Naive thymus-derived CD4-positive, alpha-beta T cell (primary cell): ENCODE measurements at places on chromosomes 11 and 22.

GRCh38 chr11:85589373-85589772 is 37.8 kb downstream of the DLG2 start:
- H3K36me3 ChIP-seq = no peaks in the 10 kb centered on the region
- peaks cover 3% of the 10 kb centered on the region for H3K27me3 ChIP-seq
- no peak overlapping the region for H3K27ac ChIP-seq
- no peak overlapping the region for H3K4me3 ChIP-seq

DNA sequence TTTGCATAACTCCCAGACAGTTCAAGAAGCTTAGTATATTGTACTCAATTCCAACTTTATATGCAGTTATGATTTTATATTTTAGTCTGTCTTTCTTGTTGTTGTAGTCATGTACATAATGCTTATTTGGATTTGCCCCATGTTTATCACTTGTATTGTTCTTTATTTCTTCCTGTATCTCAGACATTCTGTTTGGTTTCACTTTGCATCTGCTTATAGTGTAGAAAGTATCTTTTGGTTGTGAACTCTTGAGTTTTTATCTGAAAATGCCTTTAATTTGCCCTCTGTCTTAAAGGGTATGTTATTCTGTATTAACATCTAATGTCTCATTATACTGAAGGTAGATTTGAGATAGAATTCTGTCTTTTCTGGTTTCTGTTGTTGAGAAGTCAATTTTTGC is 275.4 kb downstream of the DYNC2H1 start:
- no peaks in the 10 kb centered on the region for H3K27me3 ChIP-seq
- H3K4me1 ChIP-seq = no peaks in the 10 kb centered on the region
- no peak overlapping the region for H3K4me3 ChIP-seq
- DNase-seq = no peak

GRCh38 chr11:78304201-78304600 is 113.4 kb downstream of the GAB2 start:
- H3K4me1 ChIP-seq = no peaks in the 10 kb centered on the region
- no peaks in the 10 kb centered on the region for H3K27me3 ChIP-seq
- no peak overlapping the region for H3K4me3 ChIP-seq

GRCh38 chr11:32418836-32419235 is 16.5 kb downstream of the WT1 start:
- no peak overlapping the region for H3K4me3 ChIP-seq
- H3K4me1 ChIP-seq = peaks cover 6% of the 10 kb centered on the region

GRCh38 chr11:102680945-102681344 is 24.6 kb downstream of the MMP27 start:
- no peaks in the 10 kb centered on the region for H3K36me3 ChIP-seq
- no peak for DNase-seq
- H3K4me3 ChIP-seq = no peak overlapping the region

DNA sequence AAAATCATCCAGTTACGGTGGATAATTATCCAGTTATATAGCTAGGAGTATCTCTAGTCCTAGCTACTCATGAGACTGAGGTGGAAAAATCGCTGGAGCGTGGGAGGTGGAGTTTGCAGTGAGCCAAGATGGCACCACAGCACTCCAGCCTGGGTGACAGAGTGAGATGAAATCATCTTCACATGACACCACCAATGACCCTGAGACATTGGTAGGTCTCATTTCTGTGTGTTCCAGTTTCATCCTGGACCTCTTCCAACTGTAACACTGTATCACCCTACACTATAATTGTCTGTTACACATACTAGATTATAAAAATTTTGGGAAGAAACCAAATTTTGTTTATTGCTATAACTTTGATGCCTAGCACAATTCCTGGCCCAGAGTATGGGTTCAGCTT is 446.8 kb downstream of the TMEM135 start:
- no peaks in the 10 kb centered on the region for H3K36me3 ChIP-seq
- no peaks in the 10 kb centered on the region for H3K27me3 ChIP-seq
- H3K4me1 ChIP-seq = no peaks in the 10 kb centered on the region
- H3K27ac ChIP-seq = no peak overlapping the region
- no peak overlapping the region for H3K4me3 ChIP-seq
- no peak for DNase-seq

DNA sequence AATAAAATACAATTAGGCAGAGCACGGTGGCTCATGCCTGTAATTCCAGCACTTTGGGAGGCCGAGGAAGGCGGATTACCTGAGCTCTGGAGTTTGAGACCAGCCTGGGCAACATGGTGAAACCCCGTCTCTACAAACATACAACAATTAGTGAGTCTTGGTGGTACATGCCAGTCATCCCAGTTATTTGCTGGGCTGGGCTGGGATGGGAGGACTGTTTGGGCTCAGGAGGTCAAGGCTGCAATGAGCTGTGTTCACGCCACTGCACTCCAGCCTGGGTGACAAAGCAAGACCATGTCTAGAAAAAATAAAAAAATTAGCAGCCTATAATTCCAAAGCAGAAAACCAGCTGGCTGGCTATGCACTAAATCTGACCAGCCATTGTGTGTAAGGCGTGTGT is 35.1 kb downstream of the APOL3 start:
- H3K36me3 ChIP-seq = no peaks in the 10 kb centered on the region
- no peak overlapping the region for H3K4me3 ChIP-seq
- H3K27ac ChIP-seq = no peak overlapping the region
- no peaks in the 10 kb centered on the region for H3K4me1 ChIP-seq

DNA sequence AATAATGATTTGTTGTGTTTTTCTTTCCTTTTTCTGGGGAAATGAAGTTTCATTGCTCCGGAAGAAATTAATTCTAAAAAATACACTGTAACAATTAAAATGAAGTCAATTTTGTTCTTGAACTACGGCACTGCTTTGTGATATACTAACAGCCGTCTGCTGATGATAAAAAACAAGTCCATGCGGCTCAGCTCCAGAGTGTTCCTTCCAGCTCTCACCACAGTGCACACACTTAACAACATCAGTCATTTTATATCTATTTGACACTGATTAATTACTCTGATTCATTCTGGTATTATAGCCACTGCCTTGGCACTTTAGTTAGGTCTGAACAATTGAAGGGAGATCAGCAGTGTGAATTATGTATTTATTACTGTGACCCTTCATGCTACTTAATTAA is 97.4 kb upstream of the SLC6A5 start:
- H3K4me3 ChIP-seq = no peak overlapping the region
- no peak for DNase-seq
- no peaks in the 10 kb centered on the region for H3K36me3 ChIP-seq
- H3K27me3 ChIP-seq = no peaks in the 10 kb centered on the region
- H3K4me1 ChIP-seq = no peaks in the 10 kb centered on the region
- no peak overlapping the region for H3K27ac ChIP-seq

- no peak overlapping the region for H3K27ac ChIP-seq
- no peaks in the 10 kb centered on the region for H3K27me3 ChIP-seq
- no peak for DNase-seq
- H3K4me3 ChIP-seq = no peak overlapping the region
These were observed 174.7 kb downstream of the TBC1D22A start for GRCh38 chr22:46937185-46937584.

DNA sequence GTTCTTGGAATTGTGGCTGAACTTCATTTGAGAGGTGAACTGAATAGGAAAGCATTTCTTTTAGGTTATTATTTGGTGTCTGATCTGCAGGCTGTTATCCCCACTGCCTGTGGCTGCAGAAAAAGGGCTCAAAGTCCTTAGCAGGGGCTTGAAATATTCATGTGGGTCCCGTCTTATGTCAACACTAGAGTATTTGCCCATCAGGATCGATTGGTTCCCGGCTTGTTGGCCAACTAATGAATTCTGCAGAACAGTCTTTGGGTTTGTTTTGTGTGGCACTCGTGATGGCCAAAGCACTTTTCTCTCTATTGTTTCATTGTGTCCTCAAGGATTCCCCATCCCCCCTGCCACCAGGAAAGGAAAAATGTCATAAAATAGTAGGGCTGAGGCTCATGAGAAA is 211.9 kb downstream of the MYO18B start:
- no peak overlapping the region for H3K27ac ChIP-seq
- H3K36me3 ChIP-seq = no peaks in the 10 kb centered on the region
- DNase-seq = no peak
- no peaks in the 10 kb centered on the region for H3K27me3 ChIP-seq
- H3K4me3 ChIP-seq = no peak overlapping the region

- no peak for DNase-seq
- no peaks in the 10 kb centered on the region for H3K36me3 ChIP-seq
- H3K27me3 ChIP-seq = no peaks in the 10 kb centered on the region
These were observed 25.4 kb downstream of the RTL6 start for GRCh38 chr22:44472598-44472997.

GRCh38 chr22:32809786-32810554 is 8.5 kb downstream of the TIMP3 start:
- no peaks in the 10 kb centered on the region for H3K36me3 ChIP-seq
- no peaks in the 10 kb centered on the region for H3K27me3 ChIP-seq
- no peak for DNase-seq
- no peak overlapping the region for H3K4me3 ChIP-seq
- no peaks in the 10 kb centered on the region for H3K4me1 ChIP-seq

DNA sequence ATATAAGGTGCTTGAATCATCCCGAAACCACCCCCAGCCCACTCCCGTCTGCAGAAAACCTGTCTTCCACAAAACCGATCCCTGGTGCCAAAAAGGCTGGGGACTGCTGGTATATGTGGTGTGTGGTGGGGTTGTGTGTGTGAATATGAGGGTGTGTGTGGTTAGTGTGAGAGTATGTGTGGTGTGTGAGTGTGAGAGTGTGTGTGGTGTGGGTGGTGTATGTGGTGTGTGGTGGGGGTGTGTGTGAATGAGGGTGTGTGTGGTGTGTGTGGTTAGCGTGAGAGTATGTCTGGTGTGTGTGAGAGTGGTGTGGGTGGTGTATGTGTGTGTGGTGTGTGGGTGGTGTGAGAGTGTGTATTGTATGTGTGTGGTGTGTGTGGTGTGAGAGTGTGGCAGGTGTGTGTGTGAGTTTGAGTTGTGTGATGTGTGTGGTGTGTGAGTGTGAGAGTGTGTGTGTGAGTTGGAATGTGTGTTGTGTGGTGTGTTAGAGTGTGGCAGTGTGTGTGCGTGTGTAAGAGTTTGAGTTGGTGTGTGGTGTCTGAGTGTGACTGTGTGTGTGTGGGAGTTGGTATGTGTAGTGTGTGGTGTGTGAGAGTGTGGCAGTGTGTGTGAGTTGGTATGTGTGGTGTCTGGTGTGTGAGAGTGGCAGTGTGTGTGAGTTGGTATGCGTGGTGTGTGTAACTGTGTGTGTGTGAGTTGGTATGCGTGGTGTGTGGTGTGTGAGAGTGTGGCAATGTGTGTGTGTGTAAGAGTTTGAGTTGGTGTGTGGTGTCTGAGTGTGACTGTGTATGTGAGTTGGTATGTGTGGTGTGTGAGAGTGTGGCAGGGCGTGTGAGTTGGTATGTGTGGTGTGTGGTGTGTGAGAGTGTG is 6.5 kb downstream of the UPK3A start:
- no peaks in the 10 kb centered on the region for H3K36me3 ChIP-seq
- H3K4me3 ChIP-seq = no peak overlapping the region
- no peaks in the 10 kb centered on the region for H3K27me3 ChIP-seq
- DNase-seq = no peak
- peaks cover 8% of the 10 kb centered on the region for H3K4me1 ChIP-seq

DNA sequence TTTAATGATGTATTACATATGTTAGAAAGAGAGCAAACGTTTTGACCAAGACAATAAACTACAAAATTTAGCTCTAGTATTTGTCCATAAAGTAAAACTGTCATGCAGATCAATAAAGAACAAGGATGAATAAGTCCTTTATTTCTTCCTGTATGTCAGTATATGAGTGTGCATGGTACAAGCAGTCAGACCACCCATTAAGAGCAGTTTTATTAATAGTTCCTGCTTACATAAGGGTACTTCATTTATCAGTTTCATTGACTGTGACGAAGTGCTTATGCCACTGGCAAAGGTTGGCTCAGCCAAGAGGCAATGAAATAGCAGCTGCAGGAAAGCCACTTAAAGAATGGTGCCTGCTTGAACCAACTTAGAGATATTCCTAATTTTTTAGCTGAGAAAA is 913.0 kb upstream of the CNTN5 start:
- no peaks in the 10 kb centered on the region for H3K4me1 ChIP-seq
- no peak overlapping the region for H3K4me3 ChIP-seq
- no peak overlapping the region for H3K27ac ChIP-seq
- no peaks in the 10 kb centered on the region for H3K36me3 ChIP-seq
- H3K27me3 ChIP-seq = no peaks in the 10 kb centered on the region
- no peak for DNase-seq

- no peaks in the 10 kb centered on the region for H3K27me3 ChIP-seq
- H3K27ac ChIP-seq = peak overlapping the region; percentile 51
- DNase-seq = no peak
- H3K4me3 ChIP-seq = peak overlapping the region; percentile 61
These were observed 635 bp downstream of the PRR5 start for GRCh38 chr22:44702479-44703198.

GRCh38 chr22:45977551-45978274 is 751 bp upstream of the WNT7B start:
- H3K4me3 ChIP-seq = no peak overlapping the region
- no peaks in the 10 kb centered on the region for H3K4me1 ChIP-seq
- H3K27ac ChIP-seq = no peak overlapping the region
- DNase-seq = no peak
- peaks cover 14% of the 10 kb centered on the region for H3K27me3 ChIP-seq

DNA sequence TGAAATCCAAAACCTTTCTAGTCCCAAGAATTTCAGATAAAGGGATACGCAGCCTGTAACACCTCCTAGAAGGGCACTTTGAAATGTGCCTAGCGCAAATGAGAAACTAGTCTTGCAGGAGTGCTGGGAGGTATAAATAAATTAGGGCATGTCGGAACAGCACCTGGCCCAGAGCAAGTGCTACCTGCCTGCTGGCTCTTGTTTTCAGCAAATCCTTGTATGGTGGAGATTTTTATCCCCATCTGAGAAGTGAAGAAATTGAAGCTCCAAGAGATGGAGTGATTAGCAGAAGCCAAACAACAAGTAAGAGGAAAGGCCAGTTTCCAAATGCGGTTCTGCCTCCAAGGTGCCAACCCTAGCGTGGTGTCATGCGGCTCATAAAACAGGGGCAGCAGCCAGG is 36.7 kb upstream of the TFIP11 start:
- no peaks in the 10 kb centered on the region for H3K27me3 ChIP-seq
- no peak overlapping the region for H3K4me3 ChIP-seq
- no peak for DNase-seq
- H3K27ac ChIP-seq = no peak overlapping the region
- H3K4me1 ChIP-seq = peaks cover 9% of the 10 kb centered on the region

DNA sequence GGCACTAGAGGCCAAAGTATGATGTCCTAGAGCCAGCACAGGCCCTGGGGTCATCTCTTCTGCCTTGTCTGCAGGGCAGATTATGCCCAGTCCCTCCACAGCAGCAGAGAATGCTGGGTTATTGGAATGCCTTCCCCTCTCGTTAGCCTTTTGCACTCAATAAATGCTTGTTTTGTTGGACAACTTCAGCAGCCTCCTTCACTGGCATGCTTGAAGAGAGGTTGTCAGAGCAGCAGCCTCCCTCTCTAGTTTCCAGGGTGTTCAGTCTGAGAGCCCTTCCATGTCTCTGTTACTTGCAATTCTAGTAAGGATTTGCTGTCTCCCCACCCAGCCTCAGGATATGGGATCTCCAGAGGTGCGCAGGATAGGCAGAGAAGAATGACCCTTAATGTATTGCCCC is 82.9 kb downstream of the PKNOX2 start:
- H3K27me3 ChIP-seq = no peaks in the 10 kb centered on the region

DNA sequence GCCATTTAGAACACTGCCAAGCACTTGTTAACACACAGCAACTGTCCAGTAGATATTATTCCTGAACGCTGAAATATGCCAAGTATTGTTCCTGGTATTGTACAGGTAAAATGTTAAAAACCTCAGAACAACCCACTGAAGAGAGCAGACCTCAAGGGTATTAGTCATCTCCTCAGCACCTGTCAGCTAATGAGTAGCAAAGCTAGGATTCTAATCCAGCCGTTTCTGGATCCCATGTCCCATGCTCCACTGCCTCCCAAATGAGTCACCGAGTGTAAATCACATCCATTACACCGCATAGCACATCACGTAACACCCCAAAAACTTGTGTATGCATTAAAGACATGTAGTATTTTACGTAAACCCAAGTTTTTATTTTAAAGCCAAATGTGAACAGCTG is 705.4 kb upstream of the TENM4 start:
- no peaks in the 10 kb centered on the region for H3K36me3 ChIP-seq
- no peak for DNase-seq
- H3K27ac ChIP-seq = no peak overlapping the region
